Left lobe of liver (tissue), 2 donors: ENCODE measurements at places on chromosomes 6 and 20.

- no peak for DNase-seq
Observed at GRCh38 chr20:58482416-58482815, 32.8 kb downstream of the APCDD1L start.

DNA sequence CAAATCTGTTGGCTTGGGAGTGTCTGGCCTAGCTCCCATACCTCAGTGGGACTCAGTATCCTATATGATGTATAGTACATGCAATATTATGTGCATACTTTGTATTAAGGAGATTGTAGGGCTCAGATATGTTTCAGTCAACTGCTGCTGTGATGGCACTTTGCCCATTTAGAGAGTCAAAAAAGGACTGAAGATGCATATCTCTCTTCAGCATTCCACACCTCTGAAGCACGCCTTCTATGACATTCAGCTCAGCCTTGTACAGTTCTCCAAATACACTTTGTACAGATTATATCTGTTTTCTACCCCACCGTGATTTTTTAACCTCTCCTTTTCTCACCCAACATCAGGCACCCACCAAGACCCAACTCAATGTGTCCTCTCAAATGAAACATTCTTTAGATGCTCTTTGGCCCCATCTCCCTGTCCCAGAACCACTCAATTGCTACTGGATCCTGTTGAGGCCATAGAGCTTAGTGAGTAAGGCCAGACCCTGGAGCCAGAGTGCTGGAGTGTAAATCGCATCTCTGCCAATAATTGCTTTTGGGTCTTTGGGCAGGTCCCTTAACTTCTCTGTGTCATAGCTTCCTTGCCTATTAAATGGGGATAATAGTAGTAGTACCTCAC lies 15.6 kb downstream of the ENPP1 start:
- no peak for DNase-seq

GRCh38 chr20:37575884-37576283 lies 48.2 kb upstream of the BLCAP start:
- DNase-seq = no peak

GRCh38 chr6:33314515-33314942 lies 651 bp upstream of the TAPBP start:
- no peak for DNase-seq

GRCh38 chr20:45368221-45368980 lies 5.4 kb downstream of the SYS1 start:
- DNase-seq = no peak

DNA sequence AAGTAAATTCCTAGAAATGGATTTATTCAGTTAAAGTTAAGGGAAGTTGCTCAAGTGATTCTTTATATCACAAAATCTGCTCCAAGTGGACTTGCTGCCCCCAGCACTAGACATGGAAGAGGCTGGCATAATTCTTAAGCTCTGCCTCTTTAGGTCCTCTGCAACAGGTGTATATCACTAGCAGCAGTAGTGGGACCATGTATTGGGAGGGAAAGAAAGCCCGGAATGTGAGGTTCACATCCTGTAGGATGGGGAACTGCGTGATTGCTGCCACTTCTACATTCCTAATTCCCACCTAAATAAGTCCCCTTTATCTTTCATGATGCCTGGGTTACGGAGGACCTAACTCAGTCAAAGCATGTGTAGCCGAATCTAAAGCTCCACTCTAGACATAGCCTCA lies 13.2 kb downstream of the SPATS1 start:
- DNase-seq = no peak
